Kasumi-1 (cell line): ENCODE measurements at places on chromosomes 16 and 17.
A peak's percentile ranks its signal among the peaks of the same experiment; 100 is the strongest.

DNA sequence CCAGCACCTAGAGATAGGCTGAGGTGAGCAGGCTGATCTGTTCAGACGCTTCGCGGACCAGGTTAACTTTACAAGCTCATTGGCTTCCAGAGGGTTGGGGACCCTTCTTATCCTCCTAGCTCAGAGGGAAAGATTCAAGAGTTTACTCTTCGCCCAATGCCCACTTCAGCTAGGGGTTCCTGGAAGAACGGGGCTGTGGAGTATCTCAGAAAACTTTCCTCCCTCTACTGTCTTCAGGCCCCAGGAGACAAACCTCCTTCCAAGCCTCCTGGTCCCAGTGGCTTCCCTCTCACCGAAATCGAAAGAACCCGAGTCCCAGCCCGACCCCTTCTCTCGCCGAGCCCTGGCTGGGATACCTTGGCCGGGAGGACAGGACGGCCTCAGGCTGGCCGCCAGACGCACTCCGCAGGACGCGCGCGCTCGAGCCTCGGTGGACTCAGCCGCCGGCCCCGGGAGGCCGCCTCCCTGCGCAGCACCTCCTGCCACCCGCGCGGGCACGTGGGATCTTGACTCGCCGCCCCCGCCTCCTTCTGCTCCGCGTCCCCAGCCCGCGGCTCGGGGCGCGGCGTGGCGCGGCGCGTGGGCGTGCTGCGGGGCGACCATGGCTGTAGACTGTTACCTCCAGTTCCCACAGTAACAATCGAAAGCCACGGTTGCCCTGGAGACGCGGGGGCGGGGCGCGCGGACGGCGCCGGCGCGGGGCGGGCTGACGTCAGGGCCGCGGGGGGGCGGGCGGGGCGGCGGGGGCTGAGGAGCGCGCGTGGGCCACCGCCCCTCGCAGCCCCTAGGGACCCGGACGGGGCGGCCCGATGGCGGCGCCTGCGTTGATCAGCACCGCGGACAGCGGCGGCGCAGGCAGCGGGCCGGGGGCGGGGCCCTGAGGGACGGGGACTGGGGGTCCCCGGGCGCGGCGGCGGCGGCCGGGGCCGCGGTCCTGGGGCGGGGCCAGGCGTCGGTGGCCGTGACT, 5.3 kb upstream of the HIC1 start:
- peak; percentile 26 for DNase-seq

DNA sequence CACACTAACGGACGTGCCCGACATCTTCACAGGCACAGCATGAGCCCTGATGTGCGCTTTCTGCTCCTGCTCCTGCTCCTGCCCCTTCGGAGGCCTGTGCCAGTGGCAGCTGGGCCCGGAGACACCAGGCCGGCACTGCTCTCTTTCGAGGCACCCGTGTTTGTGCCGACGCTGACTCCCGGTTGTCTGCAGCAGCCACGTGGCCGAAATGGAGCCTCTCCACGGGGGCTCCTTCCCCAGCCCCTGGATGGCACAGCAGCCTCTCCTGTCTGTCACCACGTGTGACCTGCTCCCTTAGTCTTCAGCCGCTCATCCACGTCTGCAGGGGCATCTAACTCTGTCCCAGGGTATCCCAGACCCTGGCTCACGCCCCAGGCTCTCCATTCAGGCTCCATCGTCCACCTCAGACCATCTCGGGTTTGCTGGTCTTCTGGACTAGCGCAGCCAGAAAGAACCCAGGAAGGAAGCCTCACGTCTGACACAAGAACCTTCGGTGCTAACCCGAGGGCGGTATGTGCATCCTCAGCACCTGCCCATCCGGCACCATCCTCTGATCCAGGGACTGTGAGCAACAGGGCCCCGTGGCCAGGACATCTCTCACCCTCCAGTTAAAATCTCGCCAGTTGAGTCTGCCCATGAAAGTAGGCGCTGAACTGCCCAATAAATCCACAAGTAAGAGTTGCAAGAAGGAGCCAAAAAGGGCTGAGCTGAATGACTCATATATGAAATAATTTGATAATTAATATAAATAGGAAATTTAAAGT, 4.2 kb upstream of the RPH3AL start:
- no peak for DNase-seq

- DNase-seq = no peak
Measured at GRCh38 chr17:57186226-57187019, 69.9 kb upstream of the MSI2 start.

DNA sequence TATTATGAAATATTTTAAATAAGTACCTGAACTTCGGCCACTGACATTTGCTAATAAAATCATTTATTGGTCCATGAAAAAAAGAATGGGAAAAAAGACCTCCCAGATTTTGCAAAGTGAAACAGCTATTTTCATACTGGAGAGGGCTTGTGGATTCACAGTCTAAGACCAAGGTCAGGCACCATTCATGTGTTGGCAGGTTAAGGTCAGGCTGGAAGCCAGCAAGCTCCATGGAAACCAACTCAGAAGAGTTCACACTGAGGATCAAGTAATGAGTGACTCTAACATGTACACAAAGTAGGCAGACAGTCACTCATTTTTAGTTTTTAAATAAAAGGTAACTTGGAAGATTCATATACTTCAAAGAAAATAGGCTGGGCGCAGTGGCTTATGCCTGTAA, 3.4 kb downstream of the DNAJA2 start:
- no peak for DNase-seq

- no peak for DNase-seq
Measured at GRCh38 chr16:66383551-66383950, 17.1 kb downstream of the CDH5 start.

DNA sequence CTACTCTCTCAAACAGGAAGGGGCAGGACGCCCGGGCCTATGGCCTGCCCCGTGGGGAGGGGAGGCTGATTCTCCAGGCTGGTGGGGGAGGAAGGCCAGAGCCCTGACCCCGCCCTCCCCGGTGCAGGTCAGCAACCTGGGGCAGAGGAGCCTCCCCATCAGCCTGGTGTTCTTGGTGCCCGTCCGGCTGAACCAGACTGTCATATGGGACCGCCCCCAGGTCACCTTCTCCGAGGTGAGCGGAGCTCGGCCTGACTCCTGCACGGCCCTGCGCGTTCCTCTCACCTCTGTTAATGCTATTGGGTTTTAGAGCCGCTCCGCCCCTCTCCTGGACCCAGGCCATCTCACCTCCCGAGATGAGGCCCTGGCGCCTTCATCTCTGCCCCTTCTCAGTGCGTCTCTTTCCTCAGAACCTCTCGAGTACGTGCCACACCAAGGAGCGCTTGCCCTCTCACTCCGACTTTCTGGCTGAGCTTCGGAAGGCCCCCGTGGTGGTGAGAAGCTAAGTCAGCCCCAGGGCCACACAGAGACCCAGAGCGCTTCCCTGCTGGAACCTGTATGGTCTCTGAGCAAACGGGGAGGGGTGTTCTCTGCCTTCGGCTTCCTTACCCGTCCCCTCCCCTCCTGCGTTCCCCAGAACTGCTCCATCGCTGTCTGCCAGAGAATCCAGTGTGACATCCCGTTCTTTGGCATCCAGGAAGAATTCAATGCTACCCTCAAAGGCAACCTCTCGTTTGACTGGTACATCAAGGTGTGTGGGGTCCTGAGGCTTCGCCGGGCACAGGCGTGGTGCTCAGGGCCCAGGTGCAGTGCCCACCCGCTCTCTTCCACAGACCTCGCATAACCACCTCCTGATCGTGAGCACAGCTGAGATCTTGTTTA, 25.1 kb upstream of the ITGAX start:
- no peak for DNase-seq

DNA sequence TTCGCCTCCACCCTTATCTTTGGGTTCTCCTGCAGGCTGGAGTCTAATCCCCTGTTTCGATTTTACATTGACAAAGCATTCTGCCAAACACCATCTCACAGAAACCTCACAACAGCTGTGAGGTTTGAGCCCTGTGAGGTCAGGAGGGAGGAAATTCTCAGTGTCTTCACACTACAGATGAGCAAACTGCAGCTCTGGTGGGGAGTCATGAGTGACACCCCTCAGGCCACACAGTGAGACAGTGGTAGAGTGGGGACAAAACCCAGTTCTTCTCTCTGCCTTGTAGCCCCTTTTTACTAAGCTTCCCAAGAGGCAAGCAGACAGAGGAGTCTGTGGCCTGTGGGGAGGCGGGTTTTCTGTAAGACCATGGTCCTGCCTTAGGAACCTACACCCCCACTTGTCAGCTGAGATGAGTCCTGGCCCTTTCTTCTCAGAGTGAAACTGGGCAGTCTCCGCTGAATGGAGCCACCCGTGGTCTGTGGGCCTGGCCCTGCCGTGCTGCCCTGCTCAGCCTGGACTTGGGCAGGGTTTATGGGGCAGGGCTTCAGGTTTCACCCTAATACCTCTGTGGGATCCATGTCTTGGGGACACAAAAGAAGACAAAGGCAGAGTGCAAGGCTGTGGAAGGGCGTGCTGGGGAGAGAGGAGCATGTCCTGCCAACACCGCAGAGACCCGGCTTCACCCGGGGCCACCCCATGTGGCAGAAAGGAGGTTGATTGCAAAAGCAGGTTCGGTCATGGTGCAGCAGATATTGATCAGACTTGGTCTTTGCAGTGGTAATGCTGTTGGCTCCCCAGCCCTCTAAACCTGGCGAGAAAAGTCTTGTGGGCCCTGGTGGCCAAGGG, 59.0 kb downstream of the ABR start:
- no peak for DNase-seq

- peak; percentile 6 for DNase-seq
Measured at GRCh38 chr17:77609553-77610517, 348.7 kb upstream of the TNRC6C start.

GRCh38 chr17:61750656-61751055, 112.7 kb downstream of the BRIP1 start:
- DNase-seq = peak; percentile 87

DNA sequence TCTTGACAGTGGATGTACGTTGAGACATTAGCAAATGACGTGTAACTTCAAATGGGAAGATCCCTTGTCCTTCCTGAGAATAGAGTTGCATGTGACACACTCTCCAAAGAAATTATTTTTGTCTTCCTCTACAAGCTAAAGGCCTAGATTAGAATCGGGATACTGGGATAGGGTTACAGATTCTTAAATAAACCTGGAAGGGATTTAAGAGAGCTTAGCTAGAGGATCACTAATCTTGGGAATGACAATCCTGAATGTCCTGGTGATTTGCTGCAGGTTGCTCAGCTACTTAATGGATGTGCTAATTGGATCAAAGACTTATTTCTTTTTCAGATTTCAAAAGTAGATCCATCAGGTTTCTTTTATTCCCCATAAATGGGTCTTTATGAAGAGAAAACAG, 101.9 kb downstream of the KCNJ2 start:
- DNase-seq = no peak

- DNase-seq = no peak
Measured at GRCh38 chr16:57001026-57001679, 11.8 kb downstream of the NLRC5 start.

DNA sequence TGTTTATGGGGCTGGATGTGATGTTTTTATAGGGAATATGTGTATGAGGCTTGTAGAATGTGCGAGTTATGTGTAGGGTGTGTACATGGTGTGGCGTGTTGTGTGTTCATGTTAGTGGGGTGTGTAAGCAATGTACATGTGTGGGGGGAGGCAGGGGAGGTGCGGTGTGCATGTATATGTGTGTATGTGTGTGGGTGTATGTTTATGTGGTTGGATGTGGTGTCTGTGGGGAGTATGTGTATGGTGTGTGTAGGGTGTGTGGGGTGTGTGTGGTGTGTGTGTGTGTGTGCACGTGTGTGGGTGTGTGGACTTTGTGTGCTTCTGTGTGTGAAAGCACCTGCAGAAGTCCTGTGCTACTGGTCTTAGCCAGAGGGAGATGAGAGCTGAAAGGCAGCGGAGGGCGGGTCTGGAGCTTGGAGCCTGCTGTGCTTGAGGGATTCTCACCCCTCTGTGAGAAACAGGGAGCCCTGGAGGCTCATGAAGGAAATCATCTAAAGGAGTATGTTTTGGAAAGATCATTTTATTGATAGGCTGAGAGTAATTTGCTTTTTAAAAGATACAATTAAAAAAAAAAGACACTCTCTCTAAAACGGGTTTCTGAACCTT, 222.7 kb downstream of the HS3ST4 start:
- DNase-seq = no peak

DNA sequence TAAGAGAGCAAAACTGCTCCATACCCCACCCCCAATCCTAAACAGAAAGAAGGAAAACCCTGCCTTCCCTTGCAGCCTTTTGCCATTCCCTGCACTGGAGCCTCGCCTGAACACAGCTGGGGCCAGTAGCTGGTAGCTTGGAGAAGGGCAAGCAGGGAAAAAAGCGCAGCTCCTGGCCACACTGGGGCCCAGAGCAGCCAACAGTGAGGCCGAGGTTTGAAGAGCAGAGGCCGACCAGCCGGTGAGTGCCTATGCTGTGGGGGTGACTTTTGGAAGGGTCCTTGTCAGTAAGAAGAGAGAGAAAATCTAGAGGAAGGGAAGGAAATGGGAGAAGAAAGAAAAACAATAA, 3.2 kb upstream of the HOXB9 start:
- no peak for DNase-seq

GRCh38 chr16:50169555-50170096, 16.5 kb downstream of the TENT4B start:
- DNase-seq = no peak

GRCh38 chr17:63285551-63285950, 160.6 kb downstream of the CYB561 start:
- DNase-seq = no peak

- no peak for DNase-seq
Measured at GRCh38 chr16:89422527-89422904, 67.8 kb downstream of the ANKRD11 start.

GRCh38 chr16:73033271-73033998, 14.5 kb downstream of the ZFHX3 start:
- peak; percentile 12 for DNase-seq

DNA sequence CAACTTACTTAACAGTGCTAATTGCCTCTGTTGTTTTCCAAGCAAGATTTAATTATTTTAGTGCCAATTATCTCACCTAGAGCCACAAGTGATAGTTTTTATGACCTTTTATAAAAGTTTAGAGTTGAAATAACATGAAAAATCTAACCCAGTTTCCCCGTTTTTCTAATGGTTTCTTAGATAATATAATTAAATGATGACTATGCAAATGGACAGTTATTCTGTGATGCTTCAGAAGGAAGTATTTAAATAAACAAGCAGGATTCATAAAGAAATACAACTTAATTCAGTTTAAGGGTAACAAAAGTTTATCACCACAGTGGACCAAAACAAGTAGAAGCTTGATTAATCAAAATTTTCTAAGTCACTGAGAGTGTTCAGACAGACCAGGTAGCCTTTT, 721.2 kb upstream of the SOX9 start:
- DNase-seq = no peak

DNA sequence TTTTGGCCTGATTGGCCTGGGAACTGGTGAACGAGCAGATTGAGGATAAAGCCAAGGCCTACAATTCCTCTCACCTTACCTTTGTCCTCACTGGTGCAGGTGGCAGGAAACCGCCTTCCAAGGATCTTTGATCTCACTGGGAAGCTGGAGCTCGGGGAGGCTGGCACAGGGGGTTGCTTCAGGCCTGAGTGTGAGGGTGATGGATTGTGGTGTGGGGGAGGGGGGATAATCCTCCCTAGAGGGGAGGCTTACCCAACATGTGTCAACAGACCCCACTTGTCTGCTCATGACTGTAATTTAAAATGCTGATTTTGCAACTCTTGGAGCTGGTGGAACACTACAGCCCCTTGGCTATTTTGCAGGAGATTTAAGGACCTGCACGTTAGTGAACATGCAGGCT, 4.5 kb upstream of the RMI2 start:
- DNase-seq = no peak
